ENCODE measurements at places on chromosomes 16 and 17.

DNA sequence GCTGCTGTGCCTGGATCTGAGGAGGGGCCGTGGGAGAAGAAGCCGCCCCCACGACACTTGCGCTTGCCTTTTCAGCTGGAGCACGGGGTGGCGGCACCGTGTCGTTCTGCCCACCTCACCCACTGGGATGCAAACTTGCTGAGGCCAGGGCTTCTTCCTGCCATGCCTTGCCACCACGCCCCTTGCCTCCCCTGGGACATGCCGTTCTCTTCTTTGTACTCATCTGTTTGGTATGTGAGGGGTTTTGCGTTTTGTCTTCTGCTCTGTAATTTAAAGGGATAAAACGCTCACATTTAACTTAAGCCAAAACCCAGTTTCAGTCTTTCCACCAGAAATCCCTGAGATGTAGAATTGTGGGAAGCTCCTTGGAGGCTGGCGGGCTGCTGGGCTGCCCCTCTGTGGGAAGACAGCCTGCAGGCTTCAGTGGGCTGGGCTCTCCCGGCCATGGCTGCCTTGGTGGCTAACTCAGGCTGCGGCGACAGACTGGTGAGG, 180.2 kb downstream of the RPTOR start:
- peak; percentile 67 for DNase-seq

- DNase-seq = no peak
Measured at GRCh38 chr16:85724126-85724879, 26.6 kb downstream of the C16orf74 start.

GRCh38 chr16:31206776-31207175, 4.2 kb upstream of the PYCARD start:
- no peak for DNase-seq

DNA sequence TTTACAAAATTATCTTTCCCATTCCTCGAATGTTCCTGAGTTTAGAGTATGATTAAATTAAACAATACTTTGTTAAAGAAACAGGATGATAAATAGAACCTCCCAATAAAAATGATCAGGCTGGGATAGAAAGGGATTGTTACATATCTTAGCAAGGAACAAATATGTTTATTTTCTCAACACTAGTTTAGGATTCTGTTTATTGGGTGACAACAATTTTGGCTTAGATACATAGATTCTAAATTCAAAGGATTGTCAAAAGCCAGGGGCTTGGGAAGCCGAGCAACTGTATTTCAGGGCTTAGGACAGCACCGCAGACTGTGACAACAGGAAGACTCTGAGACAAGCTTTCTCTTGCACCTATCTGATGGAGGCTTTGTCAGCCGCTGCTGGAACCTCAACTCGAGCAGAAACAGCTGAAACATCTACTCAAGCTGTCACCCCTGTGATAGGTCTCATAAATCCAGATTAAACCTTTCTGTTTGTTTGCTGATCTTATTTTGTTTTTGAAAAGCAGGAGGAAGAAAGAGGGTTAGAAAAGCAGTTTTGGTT, 562.8 kb upstream of the ZFHX3 start:
- DNase-seq = no peak

DNA sequence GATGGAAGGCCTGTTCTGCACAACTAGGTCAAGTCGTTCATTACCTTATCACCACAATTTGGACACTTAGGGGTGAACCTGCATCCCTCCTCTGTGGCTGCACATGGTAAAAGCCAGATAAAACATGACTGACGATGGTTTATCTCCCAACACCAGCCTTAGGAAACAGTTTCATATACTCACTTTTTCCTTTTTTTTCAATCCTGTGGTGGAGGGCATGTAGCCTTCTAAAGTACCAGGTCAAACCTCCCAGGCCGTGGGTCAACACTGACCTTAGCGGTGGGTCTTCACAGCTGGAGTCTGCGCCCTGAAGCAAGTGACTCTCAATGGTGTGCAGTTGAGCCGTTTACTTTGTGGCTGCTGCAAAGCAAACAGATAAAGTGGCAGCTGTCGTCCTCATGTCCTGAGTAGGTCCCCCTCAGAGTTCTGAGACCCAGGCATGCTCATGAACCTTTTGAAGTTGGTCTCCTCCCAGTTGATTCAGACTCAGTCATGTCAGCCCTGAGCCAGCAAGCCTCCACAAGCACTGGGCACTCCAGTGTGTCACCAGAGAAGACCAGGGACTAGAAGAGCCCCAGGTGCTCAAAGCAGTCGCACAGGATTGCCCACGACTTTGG, 5.9 kb downstream of the FAHD1 start:
- DNase-seq = no peak

- peak; percentile 16 for DNase-seq
Measured at GRCh38 chr17:4074831-4075495, 67.9 kb downstream of the ZZEF1 start.

DNA sequence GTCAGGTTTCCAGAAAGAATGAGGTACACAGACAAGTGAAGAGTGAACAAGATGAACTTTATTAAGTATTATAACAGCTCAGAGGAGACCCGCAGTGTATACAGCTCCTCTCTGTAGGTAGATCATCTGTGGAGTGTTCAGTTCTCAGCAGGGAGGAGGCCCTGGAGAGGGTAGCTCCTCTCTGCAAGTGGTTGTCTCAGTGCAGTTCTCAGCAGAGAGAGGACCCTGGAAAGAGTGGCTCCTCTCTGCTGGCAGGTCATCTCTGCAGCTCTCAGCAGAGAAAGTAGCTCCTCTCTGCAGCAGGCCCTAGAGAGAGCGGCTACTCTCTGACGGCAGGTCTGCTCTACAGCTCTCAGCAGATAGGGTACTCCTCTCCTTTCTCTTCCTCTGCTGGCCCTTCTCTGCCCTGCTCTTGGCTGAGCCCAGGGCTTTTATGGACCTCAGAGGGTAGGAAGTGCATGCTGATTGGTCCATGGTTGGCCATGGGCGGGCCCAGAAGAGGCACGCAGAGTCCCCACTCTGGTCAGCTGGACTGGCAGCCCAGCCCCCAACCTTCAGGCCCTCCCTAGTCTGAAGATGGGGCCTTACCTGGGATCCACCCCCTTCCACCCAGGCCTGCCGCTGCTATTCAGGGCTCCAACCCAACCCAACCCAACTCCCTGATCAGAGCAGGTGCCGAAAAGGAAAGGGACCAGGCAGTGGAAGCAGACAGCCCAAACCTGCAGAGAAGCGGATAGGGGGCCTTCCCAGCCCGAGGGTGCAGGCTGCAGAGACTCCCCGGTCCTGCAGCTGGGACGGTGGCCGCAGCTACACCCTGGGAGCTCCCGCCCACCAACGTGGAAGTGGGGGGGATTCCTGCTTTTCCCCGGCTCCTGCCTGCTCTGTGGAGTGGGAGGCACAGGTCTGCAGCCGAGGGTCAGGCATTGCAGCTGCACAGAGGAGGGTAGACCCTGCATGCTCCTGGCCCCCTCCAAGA, 18.5 kb upstream of the DNAJA2 start:
- DNase-seq = no peak

DNA sequence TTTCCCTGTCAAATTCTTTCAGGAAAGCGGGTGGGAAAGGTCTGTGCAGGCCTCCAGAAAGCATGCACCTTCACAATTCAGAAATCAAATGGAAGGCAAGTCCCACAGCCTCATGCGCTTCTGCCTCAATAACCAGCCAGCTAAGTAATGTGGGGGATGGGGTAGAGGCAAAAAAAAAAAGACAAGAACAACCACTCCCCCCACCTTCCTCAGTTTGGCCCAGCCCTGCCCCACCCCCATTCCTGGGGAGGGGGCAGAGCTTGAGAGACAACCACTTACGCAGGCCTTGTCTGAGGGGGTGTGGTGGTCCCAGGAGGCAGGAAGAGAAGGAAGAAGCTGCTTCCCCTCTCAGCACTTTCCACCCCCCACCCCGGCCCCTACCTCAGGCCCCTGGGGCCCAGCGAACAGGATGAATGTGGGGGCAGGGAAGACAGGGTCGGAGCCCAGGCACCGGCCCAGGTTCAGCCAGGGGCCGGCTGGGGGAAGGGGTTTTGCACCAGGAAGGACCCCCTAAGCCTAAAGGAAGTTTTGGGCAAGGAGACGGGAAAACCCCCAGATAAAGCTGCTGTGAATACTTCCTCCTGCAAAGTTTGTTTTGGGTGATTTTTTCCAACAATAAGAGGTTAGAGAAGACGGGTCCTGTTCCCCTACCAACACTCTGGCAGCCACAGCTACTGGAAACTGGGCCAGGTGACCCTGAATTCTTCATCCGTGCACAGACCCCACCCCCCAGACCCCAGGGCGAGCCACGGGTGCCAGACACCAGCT, 1.2 kb downstream of the JUP start:
- DNase-seq = peak; percentile 44

DNA sequence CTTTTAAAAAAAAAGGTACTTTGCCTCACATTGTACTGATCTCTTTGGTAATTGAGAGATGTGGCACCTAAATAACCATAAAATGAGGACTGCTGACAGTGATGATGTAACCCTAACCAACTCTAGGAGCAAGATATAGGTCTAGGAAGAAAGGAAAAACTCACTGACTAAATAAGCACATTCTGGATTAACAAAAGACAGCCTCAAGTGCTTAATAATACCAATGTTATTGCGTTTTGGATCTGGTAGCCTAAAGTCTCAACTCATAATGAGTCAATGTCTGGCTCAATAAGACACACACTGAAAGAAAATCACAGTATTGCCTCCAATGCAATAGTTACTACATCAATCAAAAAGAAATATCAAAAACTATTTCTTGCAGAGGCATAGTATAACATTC, 3.0 kb downstream of the ERN1 start:
- DNase-seq = no peak

DNA sequence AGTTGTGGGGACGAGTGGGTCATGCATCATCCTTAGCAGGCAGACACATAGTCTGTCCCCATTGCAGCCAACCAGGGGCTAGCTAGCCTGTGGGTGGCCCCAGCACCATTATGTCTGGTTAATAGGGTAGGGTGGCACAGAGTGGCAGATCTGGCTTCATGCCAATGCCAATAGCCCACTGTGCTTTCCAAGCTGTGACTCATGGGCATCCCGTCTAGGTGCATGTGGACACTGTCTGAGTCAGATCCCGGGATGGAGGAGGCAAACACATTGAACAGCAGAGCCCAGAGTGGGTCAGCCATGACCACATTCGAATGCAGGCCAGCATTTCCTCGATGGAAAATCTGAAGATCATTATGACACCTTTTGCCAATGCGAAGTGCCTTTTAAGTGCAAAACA, 2.5 kb downstream of the HS3ST2 start:
- peak; percentile 49 for DNase-seq

DNA sequence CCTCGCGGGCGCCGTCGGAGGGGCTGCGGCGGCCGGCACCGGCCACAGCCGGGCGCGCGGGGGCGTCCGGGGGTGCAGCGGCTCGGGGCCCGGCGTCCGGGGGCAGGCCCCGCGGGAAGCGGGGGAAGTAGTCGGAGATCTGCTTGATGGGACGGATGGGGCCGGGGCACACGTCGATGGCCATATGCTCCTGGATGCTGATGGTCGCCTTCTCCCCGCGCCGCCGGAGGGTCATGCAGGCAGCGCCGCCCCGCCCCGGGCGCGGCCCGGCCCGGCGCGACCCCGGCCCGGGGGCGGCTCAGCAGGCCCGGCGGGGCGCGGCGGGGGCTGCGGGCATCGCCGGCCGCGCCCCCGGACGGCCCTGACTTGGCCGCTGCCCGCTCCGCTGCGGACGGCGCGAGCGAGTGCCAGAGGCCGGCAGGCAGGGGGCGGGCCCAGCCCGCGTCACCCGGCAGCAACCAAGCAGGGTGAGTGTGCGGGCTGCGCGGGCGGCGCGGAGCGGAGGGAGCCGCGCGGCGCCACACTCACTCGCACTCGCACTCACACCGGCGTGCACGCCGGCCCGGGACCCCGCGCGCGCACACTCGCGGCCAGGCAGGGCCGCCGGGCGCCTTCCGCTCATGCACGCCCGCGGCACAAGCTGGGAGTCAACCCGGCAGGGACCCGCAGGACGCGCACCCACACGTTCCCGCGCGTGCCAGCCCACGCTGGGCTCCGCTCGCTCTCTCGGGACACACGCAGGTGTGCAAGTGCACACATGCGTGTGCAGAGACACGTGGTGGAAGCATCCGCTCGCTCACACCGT, at the start of gene DOC2B:
Gene DOC2B, minus strand, starts transcription at position 406 of the 805 bp plus-strand sequence. Its CDS starts 171 bp downstream, at position 235.
- peak; percentile 59 for DNase-seq

- no peak for DNase-seq
Measured at GRCh38 chr16:14061732-14062259, 9.3 kb upstream of the MRTFB start.

- no peak for DNase-seq
Measured at GRCh38 chr17:31744511-31744951, 114.5 kb downstream of the COPRS start.

- DNase-seq = peak; percentile 26
Measured at GRCh38 chr16:63613701-63614100, 1508.2 kb downstream of the CDH11 start.

- no peak for DNase-seq
Measured at GRCh38 chr16:56993204-56993603, 3.8 kb downstream of the NLRC5 start.

DNA sequence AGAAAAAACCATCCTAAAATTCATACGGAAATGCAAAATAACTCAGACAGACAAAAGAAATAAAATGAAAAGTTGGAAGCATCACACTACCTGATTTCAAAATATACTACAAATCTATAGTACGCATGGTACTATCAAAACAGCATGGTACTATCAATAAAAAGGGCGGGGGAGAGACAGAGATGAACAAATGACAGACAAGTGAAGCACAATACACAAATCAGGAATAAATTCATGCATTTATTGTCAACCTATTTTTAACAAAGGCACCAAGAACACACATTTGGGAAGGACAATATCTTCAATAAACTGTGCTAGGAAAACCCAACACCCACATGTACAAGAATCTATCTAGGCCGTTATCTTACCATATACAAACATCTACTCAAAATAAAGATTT, 207.4 kb upstream of the WSB1 start:
- DNase-seq = no peak

DNA sequence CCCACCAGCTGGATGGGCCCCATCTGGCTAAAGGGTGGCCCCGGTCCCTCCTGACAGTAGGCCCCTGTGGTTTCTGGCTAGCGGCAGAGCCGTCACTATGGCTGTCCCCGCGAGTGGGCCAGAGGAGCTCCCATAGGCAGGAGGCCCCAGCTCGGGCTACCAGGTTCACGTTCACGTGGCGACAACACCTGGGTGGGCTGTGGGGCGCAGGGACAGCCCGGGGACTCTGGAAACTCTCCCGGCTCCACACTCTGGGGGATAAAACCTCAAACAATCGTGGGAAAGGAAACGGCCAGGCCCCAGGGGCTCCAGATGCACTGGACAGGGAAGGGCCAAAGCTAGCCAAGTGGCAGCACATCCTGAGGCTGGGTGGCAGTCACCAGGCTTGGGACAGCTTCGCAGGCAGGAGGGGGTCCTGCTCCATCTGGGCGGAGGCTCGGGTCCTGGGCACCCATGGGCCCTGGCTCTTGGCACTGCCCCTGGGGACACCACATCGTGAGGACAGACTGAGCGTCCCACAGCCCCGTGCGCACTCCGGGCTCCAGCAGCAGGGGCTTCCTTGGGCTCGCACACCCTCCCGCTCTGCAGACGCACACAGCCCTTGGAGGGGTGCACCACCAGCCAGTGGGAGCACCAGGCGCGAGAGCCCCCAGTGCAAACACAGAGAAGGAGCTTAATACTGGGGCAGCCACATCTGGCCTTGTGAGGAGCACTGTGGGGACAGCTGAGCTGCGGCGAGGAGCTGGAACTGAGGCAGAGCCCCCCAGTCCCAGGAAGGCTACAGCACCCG, 4.4 kb downstream of the RNF166 start:
- no peak for DNase-seq
